ENCODE measurements at places on chromosomes 12 and 14.

DNA sequence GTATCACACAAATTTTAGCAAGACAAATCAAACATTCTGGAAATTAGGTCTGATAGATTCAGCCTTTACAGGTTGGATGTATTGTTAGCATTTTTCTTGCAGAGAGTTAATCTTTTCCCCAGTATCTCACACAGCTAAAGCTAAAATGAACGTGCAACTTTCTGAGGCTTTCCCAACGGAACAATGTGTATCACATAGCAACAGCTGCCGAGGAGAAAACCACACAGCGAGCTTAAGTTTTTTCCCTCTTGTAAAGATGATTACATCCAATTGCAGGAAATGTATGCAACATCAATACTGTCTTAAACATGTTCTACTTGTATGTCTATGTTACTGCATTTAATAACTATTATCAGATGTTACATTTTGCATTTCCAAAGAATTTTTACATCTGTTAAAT, 182.2 kb downstream of the CCDC59 start:
- no peak for DNase-seq
- no peaks in the 10 kb centered on the region for H3K36me3 ChIP-seq
- H3K27me3 ChIP-seq, result no peaks in the 10 kb centered on the region
- H3K4me3 ChIP-seq, result no peak overlapping the region
- no peak overlapping the region for H3K27ac ChIP-seq

- no peaks in the 10 kb centered on the region for H3K4me1 ChIP-seq
- H3K27ac ChIP-seq, result no peak overlapping the region
- no peaks in the 10 kb centered on the region for H3K27me3 ChIP-seq
- H3K36me3 ChIP-seq, result no peaks in the 10 kb centered on the region
- H3K4me3 ChIP-seq, result no peak overlapping the region
These were observed 141.0 kb downstream of the PAH start for GRCh38 chr12:102776041-102776440.

GRCh38 chr12:66960704-66961690, 282.1 kb upstream of the GRIP1 start:
- no peak overlapping the region for H3K4me3 ChIP-seq
- H3K27ac ChIP-seq, result no peak overlapping the region
- no peaks in the 10 kb centered on the region for H3K36me3 ChIP-seq
- no peaks in the 10 kb centered on the region for H3K4me1 ChIP-seq

DNA sequence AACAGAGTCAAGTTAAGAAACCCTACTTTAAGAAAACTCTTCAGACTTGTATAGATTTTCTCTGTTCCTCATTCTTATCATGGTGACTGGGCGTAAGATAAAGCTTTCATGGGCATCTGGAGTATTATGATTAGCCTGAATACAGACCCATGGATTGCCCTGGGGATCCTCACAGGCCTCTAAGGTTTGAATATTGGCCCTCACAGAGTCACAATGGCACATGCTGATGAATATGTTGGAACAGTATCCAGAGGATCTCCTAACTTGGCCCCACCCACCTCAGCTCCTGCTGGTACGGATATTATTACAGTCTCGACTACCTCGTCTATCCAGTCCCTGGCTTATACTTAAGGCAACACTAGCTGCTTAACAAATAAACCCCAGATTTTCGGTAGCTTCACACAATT, 8.1 kb downstream of the OSBPL8 start:
- H3K4me3 ChIP-seq, result no peak overlapping the region
- H3K27me3 ChIP-seq, result no peaks in the 10 kb centered on the region
- no peak for DNase-seq
- peaks cover 14% of the 10 kb centered on the region for H3K4me1 ChIP-seq
